Muscle of arm (tissue), 14 donors: ENCODE measurements at places on chromosomes 13 and 19.

GRCh38 chr13:77510156-77510555 is 25.4 kb upstream of the SCEL start:
- DNase-seq, result no peak

GRCh38 chr13:49649963-49650312 is 21.6 kb downstream of the ARL11 start:
- no peak for DNase-seq

GRCh38 chr19:48302600-48302959 is 22.8 kb upstream of the EMP3 start:
- DNase-seq, result no peak

DNA sequence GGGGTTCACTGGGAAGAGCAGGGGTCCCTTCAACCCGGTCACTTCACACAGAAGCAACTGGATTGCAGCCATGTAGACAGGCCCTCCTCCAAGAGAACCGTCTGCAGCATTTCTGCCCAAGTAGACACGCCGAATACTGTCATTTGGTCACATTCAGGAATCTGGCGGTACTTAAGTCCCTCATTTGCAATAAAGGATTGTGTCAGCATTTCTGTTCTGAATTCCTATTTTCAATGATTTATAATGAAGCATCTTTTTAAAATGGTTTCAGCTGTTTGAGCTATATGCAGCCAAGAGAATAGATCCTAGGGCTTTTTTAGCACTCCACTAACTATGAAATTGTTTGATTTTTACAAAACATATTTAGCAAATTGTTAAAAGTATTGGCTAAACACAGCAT is 143.5 kb upstream of the SOX1 start:
- no peak for DNase-seq

GRCh38 chr13:85616275-85616674 is 182.9 kb downstream of the SLITRK6 start:
- DNase-seq, result no peak

DNA sequence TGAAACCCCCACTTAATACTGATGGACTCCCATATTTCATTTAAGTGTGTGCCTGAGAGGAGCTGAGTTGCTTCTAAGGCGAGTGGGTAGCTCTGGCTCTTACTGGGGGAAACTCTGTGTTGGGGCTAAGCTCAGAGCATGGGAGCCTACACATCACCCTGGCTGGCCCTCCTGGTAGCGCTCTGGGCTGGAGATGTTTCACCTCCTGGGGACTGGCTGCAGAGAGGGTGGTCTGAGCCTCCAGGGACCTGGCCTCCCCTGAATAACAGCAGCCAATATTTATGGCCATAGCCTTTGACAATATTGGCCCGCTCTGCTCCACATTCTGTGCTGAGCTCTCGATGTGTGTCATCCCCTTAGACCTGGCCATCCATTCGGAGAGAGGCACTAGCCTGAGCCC is 316.5 kb downstream of the ZNF536 start:
- DNase-seq, result no peak

GRCh38 chr13:78762825-78763224 is 103.9 kb upstream of the OBI1 start:
- DNase-seq, result no peak

- DNase-seq, result peak; percentile 74
Observed at GRCh38 chr13:113122550-113123225, at the start of gene F10. Gene F10 (plus strand): TSS chr13:113122799. CDS start chr13:113122856, 57 bp downstream.

DNA sequence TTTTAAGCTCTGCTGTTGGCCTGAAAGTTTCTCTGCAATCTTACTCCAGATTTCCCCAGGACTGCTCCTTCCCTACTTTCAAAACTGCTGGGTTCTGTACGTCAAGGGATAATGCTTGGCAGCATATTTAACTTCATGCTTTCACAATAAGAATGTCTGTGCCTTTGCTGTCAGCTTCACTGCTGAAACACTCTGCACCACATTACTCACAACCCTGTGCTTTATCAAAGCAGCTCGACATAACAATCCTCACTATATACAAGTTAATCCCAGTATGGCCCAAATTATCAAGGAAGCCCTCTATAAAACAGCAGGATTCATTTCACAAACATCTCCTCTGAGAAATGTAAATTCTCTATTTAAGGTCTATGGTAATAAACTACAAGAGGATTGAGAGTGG is 17.5 kb downstream of the LATS2 start:
- peak; percentile 26 for DNase-seq

- peak; percentile 82 for DNase-seq
Observed at GRCh38 chr19:8005534-8006256, at the start of gene ELAVL1. Gene ELAVL1 (minus strand): TSS chr19:8005641. CDS start chr19:7991815, 13,826 bp downstream.

- DNase-seq, result no peak
Observed at GRCh38 chr19:51136851-51137551, 5.1 kb upstream of the SIGLEC7 start.

DNA sequence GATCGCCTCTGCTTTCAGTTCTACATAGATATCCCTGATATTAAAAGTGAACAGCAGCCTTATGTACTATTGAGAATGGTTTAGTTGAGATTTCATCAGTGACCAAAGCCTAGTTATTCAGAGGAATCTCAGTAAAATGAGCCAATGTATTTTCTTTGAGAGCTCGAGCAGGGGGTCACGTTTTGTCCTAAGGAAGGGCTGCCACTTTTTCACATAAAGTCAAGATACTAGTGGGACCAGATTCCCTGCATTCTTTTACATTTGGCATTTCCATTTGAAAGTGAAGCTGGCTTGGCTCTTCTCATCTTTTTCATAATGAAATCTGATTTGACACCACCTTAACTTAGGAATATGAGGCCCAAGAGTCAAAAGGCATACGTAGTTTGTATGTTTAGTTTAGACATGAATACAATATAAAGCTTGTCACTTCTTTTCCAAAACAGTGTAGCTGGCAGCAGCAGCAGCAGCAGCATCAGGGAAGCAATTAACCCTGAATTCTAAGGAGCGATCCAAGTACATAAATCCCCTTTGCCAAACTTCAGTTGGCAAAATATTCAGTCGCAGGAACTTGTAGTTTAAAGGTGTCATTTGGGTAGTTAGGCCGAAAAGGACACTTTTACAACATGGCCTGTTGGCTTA is 1752.2 kb upstream of the PCDH20 start:
- DNase-seq, result no peak
